Foreskin fibroblast (primary cell): ENCODE measurements at places on chromosomes 1 and 21.
A peak's percentile ranks its signal among the peaks of the same experiment; 100 is the strongest.

DNA sequence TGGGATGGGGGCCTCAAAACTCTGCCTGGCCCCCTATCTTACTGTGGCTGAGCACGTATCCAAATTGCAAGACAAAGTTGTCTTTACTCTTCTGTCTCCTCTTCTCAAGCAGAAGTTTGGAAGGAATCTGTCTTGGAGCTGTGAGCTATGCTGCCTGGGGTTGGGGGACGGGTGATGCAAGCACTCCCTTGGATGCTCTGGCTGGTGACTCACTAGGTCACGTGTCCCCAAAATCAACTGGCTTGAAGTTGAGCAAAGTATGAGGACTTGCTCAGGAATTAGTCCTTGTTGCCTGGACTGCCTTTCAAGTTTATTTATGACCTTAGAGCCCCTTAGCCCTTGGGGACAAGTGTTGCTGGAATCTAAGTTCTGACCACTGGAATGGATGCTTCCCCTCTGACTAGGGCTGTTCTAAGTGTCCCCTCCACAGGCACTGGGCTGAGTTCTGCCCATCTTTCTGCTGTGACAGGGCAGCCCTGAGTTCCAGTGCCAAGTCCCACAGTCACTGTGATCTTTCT is 269.5 kb downstream of the HHAT start:
- peak; percentile 93 for DNase-seq

GRCh38 chr1:145845514-145846161 is at the start of gene NUDT17:
TSS of gene NUDT17 (plus strand) at chr1:145845630. CDS start at chr1:145845641, 11 bp downstream.
- DNase-seq: peak; percentile 74

DNA sequence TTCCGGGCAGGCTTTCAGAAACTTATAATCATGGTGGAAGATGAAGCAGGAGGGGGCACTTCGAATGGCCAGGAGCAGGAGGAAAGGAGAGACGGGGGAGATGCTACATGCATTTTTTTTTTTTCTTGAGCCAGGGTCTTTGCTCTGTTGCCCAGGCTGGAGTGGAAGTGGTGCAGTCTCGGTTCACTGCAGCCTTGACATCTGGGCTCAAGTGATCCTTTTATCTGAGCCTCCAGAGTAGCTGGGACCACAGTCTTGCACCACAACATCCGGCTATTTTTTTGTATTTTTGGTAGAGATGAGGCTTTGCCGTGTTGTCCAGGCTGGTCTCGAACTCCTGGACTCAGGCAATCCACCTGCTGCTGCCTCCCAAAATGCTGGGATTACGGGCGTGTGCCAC is 61.6 kb downstream of the SELENOF start:
- DNase-seq: no peak

- DNase-seq: no peak
Measured at GRCh38 chr1:224510880-224511645, 76.5 kb upstream of the WDR26 start.

- DNase-seq: no peak
Measured at GRCh38 chr1:228094432-228095016, 8.6 kb downstream of the C1orf35 start.
